HFF-Myc (cell line): ENCODE measurements at places on chromosomes 16 and 17.

DNA sequence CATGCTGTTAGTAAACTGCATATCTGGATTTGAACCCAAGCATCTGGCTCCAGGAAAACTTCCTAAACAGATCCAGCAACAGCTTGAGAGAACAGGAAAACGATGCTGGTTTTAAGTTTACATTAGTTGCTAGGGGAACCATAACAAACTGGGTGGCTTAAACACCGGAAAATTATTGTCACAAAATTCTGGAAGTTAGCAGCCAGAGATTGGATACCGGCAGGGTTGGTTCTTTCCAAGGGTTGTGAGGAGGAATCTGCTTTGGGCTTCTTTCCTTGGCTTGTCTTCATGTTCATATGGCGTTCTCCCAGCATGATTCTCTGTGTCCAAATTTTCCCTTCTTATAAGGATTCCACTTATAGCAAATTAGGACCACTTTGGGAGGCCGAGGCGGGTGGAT is 276.9 kb upstream of the TOM1L1 start:
- DNase-seq, result no peak

DNA sequence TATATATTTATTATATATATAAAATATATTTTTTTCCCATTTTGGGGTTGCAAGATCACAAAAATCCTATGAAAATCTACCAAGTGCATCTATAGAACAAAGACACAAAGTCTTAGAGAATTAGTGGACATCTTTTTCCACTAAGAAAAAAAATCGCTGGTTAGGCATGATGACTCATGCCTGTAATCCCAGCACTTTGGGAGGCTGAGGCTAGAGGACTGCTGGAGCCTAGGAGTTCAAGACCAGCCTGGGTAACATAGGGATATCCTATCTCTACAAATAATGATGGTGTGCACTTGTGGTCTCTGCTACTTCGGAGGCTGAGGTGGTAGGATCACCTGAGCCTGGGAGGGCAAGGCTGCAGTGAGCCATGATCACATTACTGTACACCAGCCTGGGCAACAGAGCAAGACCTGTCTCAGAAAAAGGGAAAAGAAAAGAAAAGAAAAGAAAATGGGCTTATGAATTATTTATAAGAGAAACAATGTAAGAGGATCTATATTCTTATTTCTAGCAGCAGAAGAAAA is 185.1 kb upstream of the PSMD7 start:
- DNase-seq, result no peak

DNA sequence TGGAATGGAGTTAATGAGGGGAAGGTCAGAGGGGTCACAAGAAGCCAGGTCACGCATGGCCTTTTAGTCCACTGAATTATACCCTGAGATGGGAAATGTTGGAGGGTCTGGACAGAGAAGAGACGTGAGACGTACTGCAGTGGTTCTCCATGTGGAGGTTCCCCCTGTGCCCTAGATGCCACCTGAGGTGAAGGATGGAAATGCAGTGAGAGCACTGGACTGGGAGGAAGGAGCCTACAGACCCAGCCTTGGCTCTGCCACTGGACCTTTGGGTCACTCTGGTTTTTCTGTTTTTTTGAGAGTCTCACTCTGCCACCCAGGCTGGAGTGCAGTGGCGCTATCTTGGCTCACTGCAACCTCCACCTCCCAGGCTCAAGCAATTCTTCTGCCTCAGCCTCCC is 1.8 kb upstream of the PLSCR3 start:
- DNase-seq, result no peak

DNA sequence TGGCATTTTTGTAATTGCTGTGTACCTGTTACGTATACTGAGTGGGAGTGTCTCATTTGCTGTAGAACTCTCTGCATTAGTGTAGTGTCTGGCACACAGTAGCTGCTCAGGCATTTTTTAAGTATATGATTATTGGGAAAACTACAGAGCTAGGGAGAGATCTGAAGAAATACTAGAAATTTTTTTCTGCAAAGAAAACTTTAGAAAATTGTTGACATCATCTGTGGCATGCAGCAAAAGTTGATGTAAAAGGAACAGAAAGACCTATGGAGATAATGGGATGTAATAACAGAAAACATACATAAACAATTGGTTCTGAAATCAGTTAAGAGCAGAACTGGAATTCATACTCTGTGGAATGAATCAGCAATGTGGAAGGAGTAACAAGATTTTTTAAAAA is 11.6 kb downstream of the CLTC start:
- no peak for DNase-seq

- DNase-seq, result no peak
These were observed 893 bp downstream of the HCFC1R1 start for GRCh38 chr16:3022684-3023414.

DNA sequence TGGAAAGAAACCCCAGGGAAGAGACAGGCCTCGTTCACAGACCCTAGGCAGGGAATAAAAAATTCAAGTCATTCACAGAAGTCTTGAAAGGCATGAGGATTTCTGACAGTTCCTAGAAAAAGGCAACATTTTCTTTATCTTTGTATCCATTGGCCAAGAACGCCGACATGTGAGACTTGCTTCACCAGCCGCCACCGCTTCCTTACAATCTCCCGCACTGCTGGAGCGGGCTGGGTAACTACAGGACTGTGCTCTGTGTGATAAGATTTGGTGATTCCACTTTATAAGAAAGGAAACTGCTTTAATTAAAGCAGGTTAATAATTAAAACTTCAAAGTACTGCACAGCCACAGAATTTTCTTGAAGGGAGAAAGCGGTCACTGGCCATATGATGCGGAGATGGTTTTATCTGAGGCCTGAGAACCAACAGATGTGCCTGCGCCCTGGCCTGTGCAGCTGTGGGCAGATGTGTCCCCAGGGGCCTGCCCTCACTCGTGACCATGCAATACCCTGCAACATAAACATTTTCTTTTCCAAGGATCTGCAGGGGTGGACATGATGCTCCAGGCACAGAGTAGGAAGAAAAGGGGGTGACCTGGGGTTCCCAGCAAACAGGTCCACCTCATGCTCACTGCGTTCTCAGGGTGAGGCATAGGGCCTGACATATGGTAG is 13.0 kb upstream of the LGALS3BP start:
- DNase-seq, result no peak

DNA sequence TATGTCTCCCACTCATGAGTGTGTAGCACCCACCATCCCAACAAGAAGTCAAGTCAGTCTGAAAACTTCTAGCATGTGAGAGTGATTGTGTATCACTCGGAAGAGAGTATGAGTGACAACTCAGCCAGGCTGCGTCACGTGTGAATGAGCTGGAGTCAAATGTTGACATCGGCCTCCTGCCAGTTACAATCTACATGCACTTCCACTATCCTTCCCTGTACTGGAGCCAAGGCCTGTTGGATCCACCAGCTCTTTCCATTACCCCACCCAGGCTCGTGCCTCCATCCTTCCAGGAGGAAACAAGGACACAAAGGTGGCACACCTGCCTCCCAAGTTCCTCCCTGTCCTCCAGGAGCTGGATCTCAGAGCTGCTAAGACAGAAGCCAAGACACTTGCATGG is 64.5 kb downstream of the ASIC2 start:
- no peak for DNase-seq

DNA sequence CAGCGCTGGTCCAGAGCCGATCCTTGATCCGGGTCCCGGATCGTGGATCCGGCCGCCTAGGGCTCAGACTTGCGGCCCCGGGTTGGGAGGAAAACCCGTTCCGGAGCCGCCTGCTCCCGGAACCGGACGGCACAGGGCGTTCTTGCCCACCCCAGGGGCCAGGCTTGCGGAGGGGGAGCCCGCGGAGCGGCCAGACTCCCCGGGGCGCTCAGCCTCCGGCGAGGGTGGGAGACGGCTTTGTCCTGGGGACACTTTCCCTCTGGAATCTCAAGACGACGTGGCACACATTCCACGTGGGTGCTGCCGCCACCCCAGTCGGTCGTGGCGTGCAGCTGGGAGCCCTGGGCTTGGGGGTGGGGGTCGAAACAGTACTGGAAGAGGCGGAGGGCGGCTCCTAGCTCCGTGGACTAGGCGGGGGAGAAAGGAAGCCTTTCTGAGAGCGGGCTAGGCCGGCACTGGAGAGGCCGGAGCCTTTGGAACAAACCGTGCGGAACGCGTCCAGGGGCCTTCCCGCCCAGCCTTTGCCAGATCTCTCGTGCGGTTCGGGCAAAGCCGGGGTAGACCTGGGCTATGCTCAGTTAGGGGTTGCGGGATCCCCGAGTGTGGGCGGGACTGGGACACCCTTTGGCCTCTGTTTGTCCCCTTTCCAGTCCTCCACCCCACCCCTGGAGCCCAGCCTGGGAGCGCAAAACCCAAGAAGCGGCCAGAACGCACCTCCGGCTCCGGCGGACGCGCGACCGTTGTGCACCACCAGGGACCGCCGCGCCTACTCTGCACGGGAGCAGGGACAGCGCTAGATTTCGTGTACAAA is 26.5 kb downstream of the SREBF1 start:
- DNase-seq, result no peak

GRCh38 chr17:44118427-44119050 is 4.9 kb downstream of the HDAC5 start:
- no peak for DNase-seq

GRCh38 chr17:18960803-18961511 is 9.0 kb downstream of the SLC5A10 start:
- no peak for DNase-seq

GRCh38 chr17:30378241-30378824 is 394 bp upstream of the CPD start:
- no peak for DNase-seq

DNA sequence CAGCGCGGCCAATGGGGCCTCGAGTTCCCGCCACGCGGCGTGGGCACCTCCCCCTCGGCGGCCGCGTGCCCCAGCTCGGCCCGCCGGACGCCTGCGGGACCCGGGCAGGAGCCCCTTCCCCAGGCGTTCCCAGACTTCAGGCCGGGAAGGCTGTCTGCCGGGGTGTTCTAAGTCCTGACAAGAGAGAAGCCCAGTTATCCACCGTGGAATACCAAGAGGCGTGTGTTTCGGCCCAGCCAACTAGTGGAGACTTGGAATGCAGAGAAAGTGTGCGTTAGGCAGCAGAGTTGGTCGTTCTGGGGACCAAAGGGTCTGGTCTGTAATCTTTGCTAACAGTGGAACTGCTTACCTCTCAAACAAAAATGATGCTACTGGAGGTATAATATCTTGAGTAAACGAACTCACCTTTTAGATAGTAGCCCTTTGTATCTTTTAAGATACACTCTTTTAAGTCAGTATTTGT is 251 bp upstream of the HSF5 start:
- no peak for DNase-seq

- no peak for DNase-seq
These were observed 19.7 kb upstream of the GUCY2D start for GRCh38 chr17:7982666-7983065.

DNA sequence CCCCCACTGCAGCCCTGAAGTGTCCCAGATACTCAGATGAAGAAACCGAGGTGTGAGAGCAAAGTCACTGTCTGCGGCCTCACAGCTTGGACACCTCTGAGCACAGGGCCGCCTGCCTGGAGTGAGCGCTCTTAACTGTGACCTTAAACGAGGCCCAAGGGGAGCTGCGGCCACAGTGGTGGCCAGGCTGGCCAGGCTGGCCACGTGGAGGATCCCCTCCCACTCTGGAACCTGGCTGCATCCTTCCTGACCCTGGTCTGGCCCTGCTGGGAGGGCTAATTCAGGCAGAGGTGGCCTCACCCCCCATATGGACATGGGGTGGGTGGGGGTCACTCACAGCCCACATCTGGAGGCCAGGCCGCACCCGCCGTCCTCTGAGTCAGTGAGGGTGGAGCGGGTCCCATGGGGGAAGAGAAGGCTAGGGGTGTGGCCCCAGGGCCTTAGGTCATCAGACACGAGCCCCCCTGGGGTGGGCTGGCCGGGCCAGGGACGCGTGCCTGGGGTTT is 6.6 kb downstream of the VASN start:
- DNase-seq, result no peak

DNA sequence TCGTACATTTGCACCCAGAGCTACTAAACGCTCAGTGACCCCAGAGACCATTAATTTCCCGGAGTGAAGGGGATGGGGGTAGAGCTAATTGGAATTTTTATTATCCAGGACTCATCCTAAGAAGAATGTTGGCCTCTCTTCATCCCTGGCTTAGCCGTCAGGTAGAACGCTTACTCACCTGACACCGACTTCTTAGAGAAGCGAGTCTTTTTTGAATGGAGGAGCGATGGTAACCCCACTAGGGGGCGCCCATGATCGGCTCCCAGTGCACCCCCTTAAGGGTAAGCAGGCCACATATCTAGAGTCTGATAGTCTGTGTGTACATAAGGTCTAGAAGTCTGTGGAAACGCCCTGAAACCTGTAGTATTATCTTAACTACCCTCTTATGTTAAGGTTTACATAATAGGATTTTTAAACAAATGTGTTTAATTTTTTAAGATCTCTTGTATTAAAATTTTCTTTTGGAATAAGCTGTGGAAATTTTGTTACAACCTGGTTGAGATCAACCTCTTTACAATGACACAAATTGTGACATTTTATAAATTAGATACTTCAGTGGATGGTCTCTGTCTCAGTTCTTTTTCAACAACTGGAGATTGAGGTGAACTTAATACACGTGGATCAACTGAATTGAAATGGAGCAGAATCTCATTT is 229.8 kb downstream of the CPPED1 start:
- peak; percentile 3 for DNase-seq

DNA sequence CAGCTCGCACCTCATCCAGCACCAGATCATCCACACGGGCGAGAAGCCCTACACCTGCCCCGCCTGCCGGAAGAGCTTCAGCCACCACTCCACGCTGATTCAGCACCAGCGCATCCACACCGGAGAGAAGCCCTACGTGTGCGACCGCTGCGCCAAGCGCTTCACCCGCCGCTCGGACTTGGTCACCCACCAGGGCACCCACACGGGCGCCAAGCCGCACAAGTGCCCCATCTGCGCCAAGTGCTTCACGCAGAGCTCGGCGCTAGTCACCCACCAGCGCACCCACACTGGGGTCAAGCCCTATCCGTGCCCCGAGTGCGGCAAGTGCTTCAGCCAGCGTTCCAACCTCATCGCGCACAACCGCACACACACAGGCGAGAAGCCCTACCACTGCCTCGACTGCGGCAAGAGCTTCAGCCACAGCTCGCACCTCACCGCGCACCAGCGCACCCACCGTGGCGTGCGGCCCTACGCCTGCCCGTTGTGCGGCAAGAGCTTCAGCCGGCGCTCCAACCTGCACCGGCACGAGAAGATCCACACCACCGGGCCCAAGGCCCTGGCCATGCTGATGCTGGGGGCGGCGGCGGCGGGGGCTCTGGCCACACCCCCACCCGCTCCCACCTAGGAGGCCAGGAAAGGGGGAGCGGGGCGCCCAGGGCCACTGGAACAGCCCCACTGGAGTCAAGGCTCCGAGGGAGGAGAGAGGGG is 7.5 kb downstream of the ZNF205 start:
- DNase-seq, result no peak

- no peak for DNase-seq
These were observed 9.9 kb downstream of the MFSD11 start for GRCh38 chr17:76747716-76748363.
